Heart left ventricle (tissue), 16 donors: ENCODE measurements at places on chromosomes 12 and 14. TPM values are rescaled to one million over a fixed set of nuclear protein-coding genes. Genes with fewer than 3 reads are reported as not detected.

Gene CRIP1
- 81.1 TPM for polyA plus RNA-seq

Gene FOXM1
- 0.36 TPM for polyA plus RNA-seq

Gene GZMH
- 0.61 TPM for polyA plus RNA-seq

- no peak for DNase-seq
Measured at GRCh38 chr12:116273813-116274550, 3.5 kb downstream of the MED13L start.

DNA sequence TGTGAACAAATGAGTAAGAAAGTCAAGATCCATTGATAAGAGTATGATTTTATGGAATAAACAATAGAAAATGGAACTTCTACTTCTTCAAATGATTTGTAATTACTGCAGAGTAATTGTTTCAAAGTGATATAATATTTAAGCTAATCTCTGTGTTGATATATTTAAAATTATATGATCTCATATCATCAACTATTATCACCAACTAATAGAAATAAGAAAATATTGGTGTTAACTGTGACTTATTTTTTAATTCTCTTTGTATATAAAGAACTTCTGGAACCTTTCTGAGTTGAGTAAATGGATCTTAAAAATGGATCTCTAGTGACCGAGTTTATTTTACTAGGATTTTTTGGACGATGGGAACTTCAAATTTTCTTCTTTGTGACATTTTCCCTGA lies at the start of gene OR4L1:
Gene OR4L1 (plus strand): TSS at position 301 of the 400 bp plus-strand sequence. CDS start 0 bp downstream, at position 301.
- DNase-seq = no peak

DNA sequence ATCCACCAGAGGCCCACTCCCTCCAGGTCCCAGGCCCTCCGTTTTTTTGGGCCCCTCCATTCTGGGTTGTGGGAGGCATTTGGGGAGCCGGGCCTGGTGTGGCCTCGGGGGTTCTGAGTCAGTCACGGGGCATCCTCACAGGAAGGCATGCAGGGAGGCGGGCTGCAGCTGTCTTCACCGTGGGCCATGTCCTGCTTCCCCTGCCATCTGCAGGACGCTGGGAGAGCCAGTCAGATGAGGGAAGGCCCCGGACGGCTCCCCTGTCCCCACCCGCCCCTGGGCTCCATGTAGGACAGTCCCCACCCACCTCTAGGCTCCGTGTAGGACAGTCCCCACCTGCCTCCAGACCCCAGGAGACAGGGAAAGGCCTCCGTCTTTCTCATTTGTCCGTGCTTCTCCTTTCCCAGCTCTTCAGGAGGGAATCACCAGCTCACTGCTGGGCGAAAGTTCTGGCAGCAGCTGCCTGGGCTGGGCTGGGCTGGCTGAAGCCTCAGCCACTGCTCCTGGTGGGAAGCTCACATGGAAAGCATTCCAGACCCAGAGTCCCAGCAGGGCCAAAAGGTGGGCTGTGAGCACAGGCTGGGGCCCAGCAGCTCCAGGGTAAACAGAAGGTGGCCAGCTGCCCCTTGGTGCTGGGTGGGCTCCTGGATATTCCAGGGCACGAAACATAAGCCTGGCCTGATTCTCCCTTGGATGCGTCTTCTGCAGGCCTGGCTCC lies 217.8 kb downstream of the KIF26A start:
- DNase-seq = no peak

- no peak for DNase-seq
Measured at GRCh38 chr12:67141296-67142018, 127.7 kb upstream of the CAND1 start.

DNA sequence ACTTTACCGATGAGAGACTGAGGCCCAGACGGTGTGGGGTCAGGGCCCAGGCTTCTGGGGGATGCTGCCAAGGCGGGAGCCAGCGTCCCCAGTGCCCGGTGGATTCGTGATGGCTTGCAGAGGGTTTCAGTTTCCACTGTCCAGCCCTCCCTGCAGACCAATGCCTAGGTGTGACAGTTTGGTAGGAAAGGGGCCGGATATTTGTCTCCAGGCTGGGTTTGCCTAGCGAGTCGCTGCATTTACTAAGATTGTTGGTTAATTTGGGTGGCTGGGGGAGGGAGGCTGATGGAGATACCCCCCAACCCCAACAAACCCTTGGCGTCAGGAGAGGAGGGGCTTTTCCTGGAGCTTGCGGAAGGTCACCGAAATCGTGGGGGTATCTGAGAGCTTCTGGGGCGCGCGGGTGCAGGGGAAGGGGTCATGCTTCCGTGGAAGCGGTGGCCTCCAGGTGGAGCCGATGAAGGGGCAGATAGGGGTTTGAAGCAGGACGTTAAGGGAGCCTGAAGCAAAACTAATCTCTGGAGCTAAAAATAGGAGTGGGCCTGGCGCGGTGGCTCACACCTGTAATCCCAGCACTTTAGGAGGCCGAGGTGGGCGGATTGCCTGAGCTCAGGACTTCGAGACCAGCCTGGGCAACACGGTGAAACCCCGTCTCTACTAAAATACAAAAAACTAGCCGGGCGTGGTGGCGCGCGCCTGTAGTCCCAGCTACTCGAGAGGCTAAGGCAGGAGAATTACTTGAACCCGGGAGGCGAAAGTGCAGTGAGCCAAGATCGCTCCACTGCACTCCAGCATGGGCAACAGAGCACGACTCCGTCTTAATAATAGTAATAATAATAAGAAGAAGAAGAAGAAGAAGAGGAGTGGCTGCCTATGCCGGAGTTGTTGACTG lies 1.1 kb upstream of the CDC42BPB start:
- no peak for DNase-seq

- no peak for DNase-seq
Measured at GRCh38 chr12:66603461-66603860, 75.4 kb downstream of the GRIP1 start.

GRCh38 chr12:29782871-29783772 lies 620 bp downstream of the TMTC1 start:
- peak; percentile 71 for DNase-seq

- DNase-seq = peak; percentile 6
Measured at GRCh38 chr14:74563233-74563585, 48.8 kb downstream of the LTBP2 start.

DNA sequence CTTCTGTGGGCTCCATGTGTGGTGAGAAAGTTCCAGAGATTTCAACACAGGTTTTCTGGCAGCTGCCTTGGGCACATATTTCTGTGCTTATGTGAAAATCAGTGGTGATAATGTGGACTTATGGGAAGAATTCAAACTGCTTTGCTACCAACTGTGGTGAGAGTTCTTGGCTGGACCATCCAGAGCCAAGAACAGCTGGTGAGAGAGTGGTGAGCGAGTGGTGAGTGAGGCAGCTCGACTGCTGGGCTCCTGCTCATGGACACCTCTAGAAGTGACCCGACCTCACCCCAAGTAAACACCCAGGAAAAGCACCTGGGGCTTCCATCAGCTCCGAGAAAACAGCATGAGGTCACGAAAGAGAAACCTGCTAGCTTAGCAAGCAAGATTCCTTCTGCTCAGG lies 106.4 kb downstream of the PIWIL1 start:
- no peak for DNase-seq
